Sigmoid colon (tissue), 7 donors: ENCODE measurements at places on chromosomes 1 and 21. TPM values are rescaled to one million over a fixed set of nuclear protein-coding genes. Genes with fewer than 3 reads are reported as not detected.

SPRR1B gene
- not detected for total RNA-seq

PTAFR gene
- total RNA-seq: 5.0 TPM

CACNA1S gene
- total RNA-seq: not detected

SPRR4 gene
- not detected for total RNA-seq

C1orf87 gene
- total RNA-seq: not detected

ELAPOR1 gene
- 0.41 TPM for total RNA-seq

AQP10 gene
- total RNA-seq: not detected

CELA2A gene
- total RNA-seq: not detected

GJB5 gene
- not detected for total RNA-seq

PRDM15 gene
- total RNA-seq: 4.6 TPM

EXOC8 gene
- 11.1 TPM for total RNA-seq

PMVK gene
- 14.3 TPM for total RNA-seq

MEX3A gene
- total RNA-seq: 0.27 TPM

SOD1 gene
- 184 TPM for total RNA-seq

LRRC38 gene
- total RNA-seq: not detected

RIPPLY3 gene
- total RNA-seq: not detected

ITGB2 gene
- total RNA-seq: 55.9 TPM

BGLAP gene
- 3.9 TPM for total RNA-seq

HES4 gene
- total RNA-seq: 28.0 TPM

SELP gene
- 4.6 TPM for total RNA-seq

RIMS3 gene
- 4.3 TPM for total RNA-seq

CLDN14 gene
- not detected for total RNA-seq

TCHHL1 gene
- not detected for total RNA-seq

KRTAP6-3 gene
- total RNA-seq: not detected

ANKRD65 gene
- 10.0 TPM for total RNA-seq

TFAP2E gene
- total RNA-seq: 0.55 TPM

NR1I3 gene
- not detected for total RNA-seq

PCNT gene
- total RNA-seq: 18.5 TPM

MAP1LC3C gene
- not detected for total RNA-seq

ANXA9 gene
- not detected for total RNA-seq

SLAMF9 gene
- not detected for total RNA-seq

TENT5C gene
- 5.6 TPM for total RNA-seq
